ENCODE measurements at places on chromosomes 13 and 19.

DNA sequence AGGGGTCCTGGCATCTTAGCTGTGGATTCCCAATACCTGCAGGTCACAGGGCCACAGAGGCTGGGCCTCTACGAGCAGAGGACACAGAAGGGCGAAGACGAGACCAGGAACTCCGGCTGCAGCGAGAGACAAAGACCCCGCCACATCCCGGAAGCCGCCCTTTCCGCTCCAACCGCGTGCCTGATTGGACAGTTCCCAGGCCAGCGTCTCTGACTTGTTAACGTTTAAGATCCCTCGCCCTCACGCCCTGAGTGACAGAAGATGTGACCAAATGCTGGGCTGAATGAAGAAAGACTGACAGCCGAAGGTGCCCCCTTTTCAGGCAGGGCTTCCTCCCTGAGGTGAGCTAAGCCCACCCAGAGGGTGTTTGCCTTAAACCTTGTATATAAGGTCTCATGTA is at the start of gene ZNF98:
ZNF98 (minus strand) TSS at position 136 of the 400 bp plus-strand sequence; CDS start at position 14, 122 bp downstream.
- DNase-seq = peak; percentile 70

GRCh38 chr13:36822785-36823184 is 3.8 kb downstream of the RFXAP start:
- no peak for DNase-seq

GRCh38 chr13:50940509-50940908 is 30.9 kb downstream of the RNASEH2B start:
- DNase-seq = no peak

GRCh38 chr13:111336666-111337065 is 16.2 kb downstream of the TEX29 start:
- DNase-seq = no peak

Measured in kidney tubule cell (primary cell).